ENCODE measurements at places on chromosomes 16 and 17. TPM values are rescaled to one million over a fixed set of nuclear protein-coding genes. Genes with fewer than 3 reads are reported as not detected.

DNA sequence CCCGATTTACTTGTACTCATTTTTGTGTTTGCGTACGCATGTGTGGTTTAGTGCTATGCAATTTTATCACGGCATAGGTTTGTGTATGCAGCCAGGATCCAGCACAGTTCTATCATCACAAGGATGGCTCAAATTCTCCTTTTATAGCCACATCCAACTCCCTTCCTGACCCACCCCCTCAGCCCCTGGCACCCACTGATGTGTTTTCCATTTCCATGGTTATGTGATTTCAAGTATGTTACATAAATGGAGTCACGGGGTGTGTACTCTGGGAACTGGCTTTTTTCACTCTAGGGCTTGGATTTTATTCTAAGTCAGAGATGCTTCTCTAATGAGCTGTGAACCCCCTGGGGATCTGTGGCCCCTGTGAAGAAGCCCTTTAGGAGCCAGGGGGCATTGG is 16.8 kb downstream of the IL4R start:
- H3K27ac ChIP-seq = peak overlapping the region; percentile 97
- H3K27me3 ChIP-seq = no peaks in the 10 kb centered on the region
- H3K4me3 ChIP-seq = no peak overlapping the region
- H3K36me3 ChIP-seq = peaks cover 5% of the 10 kb centered on the region
- peaks cover 55% of the 10 kb centered on the region for H3K4me1 ChIP-seq

The C16orf54 gene
- total RNA-seq = 172 TPM

The EPOP gene
- 1.1 TPM for total RNA-seq

- peak overlapping the region; percentile 51 for H3K27ac ChIP-seq
- H3K4me1 ChIP-seq = peaks cover 25% of the 10 kb centered on the region
Measured at GRCh38 chr17:40075201-40075941, 12.6 kb downstream of the THRA start.

- no peak for DNase-seq
- H3K4me1 ChIP-seq = no peaks in the 10 kb centered on the region
- no peaks in the 10 kb centered on the region for H3K36me3 ChIP-seq
- H3K4me3 ChIP-seq = no peak overlapping the region
Measured at GRCh38 chr17:49061524-49061943, 64.3 kb downstream of the IGF2BP1 start.

Measured in T-helper 17 cell (primary cell).